ENCODE measurements at places on chromosomes 7 and 10.

- no peak for DNase-seq
Observed at GRCh38 chr7:122095642-122096041, 48.4 kb downstream of the AASS start.

DNA sequence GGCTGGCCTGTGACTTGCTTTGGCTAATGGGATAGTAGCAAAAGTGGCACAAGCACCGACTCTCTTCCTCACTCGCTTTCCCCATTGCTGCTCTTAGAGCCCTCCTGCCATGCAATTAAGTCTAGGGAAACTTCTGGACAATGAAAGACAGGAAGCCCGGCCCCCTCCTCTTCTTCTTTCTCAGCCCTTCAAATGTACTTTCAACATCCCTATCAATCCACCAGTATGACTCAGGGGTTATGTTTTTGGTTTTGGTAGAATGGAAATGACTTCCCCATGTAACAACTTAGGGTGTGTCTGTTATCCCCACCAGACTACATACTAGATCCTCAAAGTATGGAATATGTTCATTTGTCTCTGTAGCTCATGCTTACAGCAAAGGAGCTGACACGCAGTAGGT, 139.0 kb upstream of the GDF10 start:
- no peak for DNase-seq

DNA sequence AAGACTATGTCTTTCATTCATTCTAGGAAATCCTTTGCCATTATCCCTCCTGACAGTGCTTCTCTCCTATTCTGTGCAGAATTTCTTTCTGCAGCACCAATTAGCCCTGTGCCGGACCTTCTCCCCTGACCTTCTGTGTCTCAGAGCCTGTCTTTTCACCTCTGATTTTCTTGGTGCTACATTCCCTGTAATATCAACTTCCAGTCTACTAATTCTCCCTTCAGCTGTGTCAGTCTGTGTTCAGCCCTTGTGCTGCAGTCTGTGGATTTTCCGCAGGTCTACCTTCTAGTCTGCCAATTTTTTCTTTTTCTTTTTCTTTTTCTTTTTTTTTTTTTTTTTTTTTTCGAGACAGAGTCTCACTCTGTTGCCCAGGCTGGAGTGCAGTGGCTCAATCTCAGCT, 115.8 kb downstream of the ELFN1 start:
- no peak for DNase-seq

- no peak for DNase-seq
Observed at GRCh38 chr10:62016623-62017490, 115.4 kb downstream of the ARID5B start.

- no peak for DNase-seq
Observed at GRCh38 chr10:6208799-6209235, 6.1 kb downstream of the PFKFB3 start.

GRCh38 chr10:96971324-96971723, 139.2 kb downstream of the LCOR start:
- DNase-seq = no peak

GRCh38 chr7:46948716-46949115, 633.2 kb downstream of the TNS3 start:
- DNase-seq = no peak

GRCh38 chr10:70456164-70456563, 14.7 kb upstream of the NODAL start:
- no peak for DNase-seq
